ENCODE measurements at places on chromosomes 11 and 22. TPM values are rescaled to one million over a fixed set of nuclear protein-coding genes. Genes with fewer than 3 reads are reported as not detected.

GRCh38 chr11:14346303-14346955, 12.6 kb downstream of the RRAS2 start:
- DNase-seq, result no peak

DNA sequence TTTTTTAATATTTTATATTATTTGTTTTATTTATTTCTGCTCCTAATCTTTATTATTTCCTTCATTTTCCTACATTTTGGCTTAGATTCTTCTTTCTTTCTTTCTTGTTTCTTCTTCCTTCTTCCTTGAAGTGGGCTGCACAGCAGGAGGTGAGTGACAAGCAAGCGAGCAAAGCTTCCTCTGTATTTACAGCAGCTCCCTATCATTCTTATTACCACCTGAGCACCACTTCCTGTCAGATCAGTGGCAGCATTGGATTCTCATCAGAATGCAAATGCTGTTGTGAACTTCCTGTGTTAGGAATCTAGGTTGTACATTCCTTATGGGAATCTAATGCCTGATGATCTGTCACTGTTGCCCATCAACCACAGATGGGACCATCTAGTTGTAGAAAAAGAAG, 784.9 kb upstream of the LUZP2 start:
- DNase-seq, result no peak

DNA sequence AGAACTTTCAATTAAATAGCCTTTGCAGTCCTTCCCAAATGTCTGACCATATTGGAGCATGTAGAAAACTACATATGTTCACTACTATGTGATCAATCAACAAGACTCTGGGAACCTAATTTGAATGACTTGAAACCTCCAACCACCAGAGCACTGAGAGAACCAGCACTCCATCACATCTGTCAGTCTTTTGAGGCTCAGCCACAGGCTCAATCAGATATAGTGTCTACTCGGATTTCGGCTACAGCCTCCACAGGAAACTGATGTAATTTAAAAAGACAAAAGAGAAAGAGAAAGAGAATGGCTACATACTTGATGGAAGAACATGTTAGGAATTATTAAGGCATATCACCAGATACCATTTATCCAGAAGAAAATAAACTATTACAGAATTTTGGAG, 859.0 kb downstream of the FAM181B start:
- DNase-seq, result no peak

DNA sequence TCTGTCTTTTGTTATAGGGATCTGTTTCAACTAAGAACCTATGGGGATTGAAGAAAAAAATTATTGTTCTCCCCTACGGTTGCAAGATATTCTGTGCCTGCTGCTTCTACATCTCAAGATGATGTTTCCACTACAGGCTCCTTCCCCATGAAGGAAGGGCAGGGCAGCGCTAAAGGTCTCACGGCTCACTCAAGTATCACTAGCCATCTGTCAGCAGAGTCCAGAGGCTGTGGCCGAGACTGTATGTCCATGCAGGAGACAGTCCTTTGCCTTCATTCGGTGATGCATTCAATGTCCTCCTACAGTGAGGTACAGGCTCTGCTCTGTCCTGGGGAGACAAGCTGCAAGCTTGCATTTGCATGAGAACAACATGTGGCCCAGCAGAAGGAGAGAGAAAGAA, 518.0 kb downstream of the OPCML start:
- DNase-seq, result no peak

PRRG4 gene
- polyA plus RNA-seq, result 0.11 TPM

SIK2 gene
- polyA plus RNA-seq, result 22.4 TPM

ZNF215 gene
- 0.49 TPM for polyA plus RNA-seq

DBX1 gene
- polyA plus RNA-seq, result 5.3 TPM

HBB gene
- polyA plus RNA-seq, result 273 TPM

KRTAP5-10 gene
- polyA plus RNA-seq, result not detected

- DNase-seq, result no peak
Measured at GRCh38 chr11:76159303-76159937, 46.9 kb downstream of the WNT11 start.

GRCh38 chr11:128756469-128756868, 62.6 kb downstream of the FLI1 start:
- DNase-seq, result no peak

GRCh38 chr22:21677606-21678443, 12.0 kb downstream of the PPIL2 start:
- no peak for DNase-seq

GRCh38 chr11:13091373-13091772, 82.3 kb downstream of the RASSF10 start:
- no peak for DNase-seq

APOA4 gene
- not detected for polyA plus RNA-seq

DNA sequence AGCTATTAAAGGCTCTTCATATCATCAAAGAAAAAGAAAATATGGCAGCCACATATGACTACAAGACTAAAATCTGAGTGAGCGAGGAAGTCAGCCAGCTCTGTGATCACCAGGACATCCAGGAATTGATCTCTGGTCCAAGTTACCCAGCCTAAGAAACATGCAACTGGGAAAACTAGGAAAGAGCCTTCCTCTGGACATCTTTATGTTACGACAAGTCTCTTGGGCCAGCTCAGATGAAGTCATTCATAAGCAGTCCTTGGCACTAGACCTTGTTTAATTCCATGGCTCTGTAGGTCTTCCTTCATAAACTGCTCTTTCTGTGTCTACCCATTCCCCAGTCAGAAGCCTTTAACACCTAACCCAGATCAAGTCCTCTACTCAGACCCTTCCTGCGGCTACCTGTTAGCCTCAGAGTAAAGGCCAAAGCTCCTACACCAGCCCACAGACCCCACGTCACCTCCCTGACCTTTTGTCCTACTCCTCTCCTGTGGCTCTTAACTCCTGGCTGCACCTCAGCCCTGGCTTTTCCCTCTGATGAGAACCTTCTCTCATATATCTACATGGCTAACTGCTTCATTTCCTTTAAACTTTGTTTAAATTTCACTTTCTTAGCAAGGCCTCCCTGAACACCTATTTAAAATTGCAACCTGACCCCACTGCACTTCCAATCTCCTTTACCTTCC, 134.0 kb downstream of the KIF18A start:
- DNase-seq, result peak; percentile 32

CAPN5 gene
- 10.5 TPM for polyA plus RNA-seq
